Ureter (tissue), 1 donor: ENCODE measurements at places on chromosomes 11 and 22.

GRCh38 chr11:105918600-105918999 is 103.4 kb downstream of the MSANTD4 start:
- DNase-seq, result no peak

- no peak for DNase-seq
These were observed 411.3 kb downstream of the INSC start for GRCh38 chr11:15526032-15526431.

- no peak for DNase-seq
These were observed 8.0 kb upstream of the TPCN2 start for GRCh38 chr11:69040581-69041260.

DNA sequence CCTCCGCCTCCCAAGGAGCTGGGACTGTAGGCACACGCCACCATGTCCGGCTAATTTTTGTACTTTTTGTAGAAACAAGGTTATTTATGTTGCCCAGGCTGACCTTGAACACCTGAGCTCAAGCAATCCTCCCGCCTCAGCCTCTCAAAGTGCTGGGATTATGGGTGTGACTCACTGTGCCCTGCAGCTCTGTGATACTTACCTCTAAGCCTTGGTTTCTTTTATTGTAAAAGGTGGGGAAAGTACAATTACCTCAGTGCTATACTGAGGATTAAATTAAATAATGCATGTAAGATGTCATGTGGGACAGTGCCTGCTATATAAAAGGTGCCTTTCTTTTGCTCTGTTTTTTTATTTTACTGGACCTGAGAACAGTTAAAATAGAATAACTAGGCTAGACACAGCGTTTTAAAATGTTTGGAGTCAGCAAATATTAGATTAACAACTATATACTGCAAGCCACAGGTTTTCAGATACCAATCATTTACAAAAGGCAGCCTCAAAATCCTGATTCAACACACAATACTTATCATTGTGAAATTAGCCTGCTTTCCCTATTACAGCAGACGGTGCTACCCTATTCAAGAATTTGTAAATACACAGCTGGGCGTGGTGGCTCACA is 30.0 kb downstream of the PRR14L start:
- DNase-seq, result no peak

- no peak for DNase-seq
These were observed 11.6 kb downstream of the SRPRA start for GRCh38 chr11:126257144-126257543.

- peak; percentile 29 for DNase-seq
These were observed 131.2 kb downstream of the BUD13 start for GRCh38 chr11:116641561-116642045.

DNA sequence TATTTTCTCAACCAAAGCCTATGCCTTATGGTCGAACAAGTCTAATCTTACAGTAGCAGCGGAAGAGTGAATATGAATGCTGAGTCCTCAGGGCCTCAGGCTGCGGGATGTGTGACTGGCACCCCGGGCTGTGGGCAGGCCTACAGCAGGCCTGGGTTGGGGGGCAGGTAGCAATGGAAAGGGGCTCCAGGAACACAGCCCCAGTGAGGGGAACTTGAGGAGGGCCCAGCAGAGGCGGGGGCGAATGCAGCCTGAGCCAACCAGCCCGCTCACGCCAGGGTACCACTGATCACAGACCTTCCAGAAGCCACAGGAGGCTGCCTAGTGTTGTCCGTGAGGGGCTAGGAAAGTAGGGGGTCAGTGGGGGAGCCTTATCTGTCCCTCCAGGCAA is 11.3 kb upstream of the CD5 start:
- no peak for DNase-seq

DNA sequence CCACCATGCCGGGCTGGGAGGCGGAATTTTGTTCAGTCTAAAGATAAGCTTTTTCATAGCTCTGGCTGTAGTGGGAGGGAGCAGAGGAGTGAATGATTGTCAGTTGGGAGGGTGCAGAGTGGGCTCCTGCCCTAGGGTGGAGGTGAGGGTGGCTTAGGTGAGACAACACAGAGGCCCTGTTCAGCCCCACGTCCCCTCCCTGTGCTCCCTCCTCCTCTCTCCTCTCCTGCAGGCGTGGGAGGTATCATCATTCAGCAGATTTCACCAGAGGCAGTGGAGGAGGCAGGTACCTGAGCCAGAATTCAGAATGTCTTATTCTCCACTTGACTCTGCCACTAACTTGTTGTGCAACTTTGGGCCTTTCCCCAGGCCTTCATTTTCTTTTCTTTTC is 1.7 kb upstream of the THRSP start:
- DNase-seq, result no peak

- no peak for DNase-seq
These were observed 15.0 kb upstream of the EHD1 start for GRCh38 chr11:64893194-64894069.

GRCh38 chr11:115184901-115185300 is 319.3 kb downstream of the CADM1 start:
- no peak for DNase-seq

DNA sequence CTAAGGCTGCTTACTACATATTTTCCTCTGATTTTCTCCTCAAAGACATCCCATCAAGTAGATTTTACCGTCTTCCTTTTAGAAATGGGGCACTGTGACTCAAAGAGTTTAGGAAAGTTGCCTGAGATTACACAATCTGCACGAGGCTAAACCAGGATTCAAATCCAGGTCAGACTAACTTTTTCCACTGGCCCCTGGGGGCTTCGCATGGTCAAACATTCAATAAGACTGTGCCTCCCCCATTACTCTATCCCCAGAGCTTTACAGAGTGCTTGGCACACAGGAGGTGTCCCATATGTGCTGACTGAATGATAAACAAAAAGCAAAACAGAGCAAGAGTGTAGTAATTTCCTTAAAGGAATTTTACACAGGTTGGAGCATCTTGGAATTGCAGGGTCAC is 118.1 kb upstream of the TEAD1 start:
- no peak for DNase-seq

DNA sequence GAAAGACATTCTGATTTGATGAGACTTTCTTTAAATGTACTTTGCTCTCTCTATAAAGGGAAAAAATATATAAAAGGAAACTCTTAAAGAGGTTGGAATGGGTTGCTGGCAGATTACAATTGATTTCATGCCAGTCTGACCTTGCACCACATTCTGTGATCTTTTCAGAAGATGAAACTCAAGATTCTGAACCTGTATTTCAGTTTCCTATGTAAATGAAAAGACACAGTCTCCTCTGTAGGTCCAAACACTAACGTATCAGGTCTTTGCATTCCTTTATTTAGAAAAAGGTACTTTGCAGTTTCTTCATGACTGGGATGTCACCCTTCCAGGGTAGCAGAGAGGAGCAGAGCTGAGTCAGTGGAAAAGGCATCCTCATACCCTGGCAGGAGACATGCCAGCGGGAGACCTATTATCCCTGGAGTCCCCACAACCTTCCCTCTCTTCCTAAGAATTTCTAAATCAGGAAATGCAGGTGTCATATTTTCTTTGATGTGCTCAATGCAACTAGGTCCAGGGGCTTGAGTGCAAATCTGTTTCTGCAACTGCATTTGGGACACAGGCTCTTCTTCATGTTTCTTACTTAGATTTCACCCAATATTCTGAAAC is 282.6 kb downstream of the CADM1 start:
- no peak for DNase-seq

DNA sequence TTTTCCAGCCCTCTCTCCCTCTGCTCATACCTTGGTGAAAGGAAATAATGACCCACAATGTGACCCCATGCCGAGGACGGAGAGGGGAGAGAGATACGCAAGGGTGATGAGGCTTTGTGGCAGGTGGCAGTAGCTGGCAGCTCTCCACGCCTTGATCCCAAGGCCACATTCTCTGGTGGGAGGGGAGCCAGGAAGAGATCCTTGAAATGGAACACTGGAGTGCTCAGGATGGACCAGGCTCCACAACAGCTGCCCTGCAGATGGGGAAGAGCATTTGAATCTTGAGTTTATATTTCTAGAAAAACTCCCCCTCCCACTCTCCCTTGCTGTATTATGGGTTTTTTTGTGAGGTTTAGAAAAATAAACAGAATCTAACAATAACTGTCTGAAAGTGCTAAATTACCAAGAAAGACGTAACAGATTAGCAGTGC is 61.6 kb upstream of the CDON start:
- DNase-seq, result no peak

GRCh38 chr22:20212754-20213699 is 55.1 kb downstream of the RTN4R start:
- DNase-seq, result no peak

- DNase-seq, result no peak
These were observed 12.9 kb downstream of the ADORA2A start for GRCh38 chr22:24440270-24440717.

DNA sequence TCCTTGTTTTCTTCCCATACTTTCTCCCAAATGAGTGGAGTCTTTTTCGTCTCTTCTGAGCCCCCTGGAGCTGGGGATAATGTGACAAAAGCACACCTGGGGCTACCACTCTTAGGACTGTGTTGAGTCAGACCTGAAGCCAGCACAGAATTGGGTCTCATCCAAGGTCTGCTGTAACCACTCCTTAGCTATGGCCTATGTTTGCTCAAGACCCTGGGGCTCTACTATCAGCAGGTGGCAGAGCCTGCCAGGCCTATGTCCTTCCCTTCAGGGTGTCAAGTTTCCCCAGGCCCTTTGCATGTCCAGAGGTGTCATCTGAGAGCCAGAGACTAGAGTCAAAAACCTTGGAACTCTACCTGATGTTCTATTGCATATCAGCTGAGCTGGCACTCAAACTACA is 335.7 kb downstream of the DDX10 start:
- no peak for DNase-seq

DNA sequence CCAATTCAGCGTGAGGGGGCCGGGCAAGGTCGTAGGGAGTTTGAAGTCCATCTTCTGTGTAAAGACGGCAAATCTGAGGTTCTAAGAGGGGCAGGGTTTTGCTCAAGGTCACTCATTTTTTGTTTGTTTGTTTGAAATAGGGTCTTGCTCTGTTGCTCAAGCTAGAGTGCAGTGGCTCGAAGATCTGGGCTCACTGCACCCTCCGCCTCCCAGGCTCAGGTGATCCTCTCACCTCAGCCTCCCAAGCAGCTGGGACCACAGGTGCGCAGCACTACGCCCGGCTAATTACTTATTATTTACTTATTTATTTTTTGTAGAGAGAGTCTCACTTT is 355 bp upstream of the AP1B1 start:
- no peak for DNase-seq

DNA sequence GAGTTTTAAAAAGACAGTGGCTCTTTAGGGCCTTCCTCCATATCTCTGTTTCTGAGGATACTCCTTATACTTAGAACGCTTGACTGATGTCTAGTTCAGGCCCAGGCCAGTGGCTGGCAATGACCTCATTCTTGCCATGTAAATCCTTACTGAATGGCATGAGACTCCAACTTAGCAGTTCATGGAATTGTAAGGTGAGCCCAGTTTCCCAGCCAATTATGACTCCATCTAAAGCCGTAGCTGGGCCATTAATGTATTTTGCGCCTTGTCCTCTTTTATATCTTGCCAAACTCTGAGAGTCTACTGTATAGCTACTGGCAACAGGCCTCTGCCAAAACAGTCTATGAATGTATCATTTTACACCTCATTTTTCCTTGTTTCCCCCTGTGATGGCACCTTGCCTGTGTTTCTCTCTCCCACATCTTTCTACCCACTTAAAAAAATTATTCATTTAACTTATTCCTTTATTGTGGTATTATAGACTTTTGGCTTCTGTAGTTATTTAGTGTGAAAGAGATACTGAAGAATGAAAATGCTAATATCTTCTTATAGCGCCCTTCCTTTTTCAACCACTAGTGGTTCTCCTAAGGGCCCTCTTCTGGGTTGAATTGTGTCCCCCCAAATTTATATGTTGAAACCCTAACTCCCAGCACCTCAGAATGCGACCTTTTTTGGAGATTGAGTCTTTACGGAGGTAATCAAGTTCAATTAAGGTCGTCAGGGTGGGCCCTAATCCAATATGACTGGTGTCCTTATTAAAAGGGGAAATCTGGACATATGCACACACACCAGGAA is 67.4 kb downstream of the ZNRF3 start:
- DNase-seq, result no peak

GRCh38 chr22:43819931-43820640 is 8.0 kb upstream of the EFCAB6 start:
- no peak for DNase-seq

GRCh38 chr11:19679952-19680828 is 32.4 kb upstream of the NAV2 start:
- DNase-seq, result peak; percentile 94

DNA sequence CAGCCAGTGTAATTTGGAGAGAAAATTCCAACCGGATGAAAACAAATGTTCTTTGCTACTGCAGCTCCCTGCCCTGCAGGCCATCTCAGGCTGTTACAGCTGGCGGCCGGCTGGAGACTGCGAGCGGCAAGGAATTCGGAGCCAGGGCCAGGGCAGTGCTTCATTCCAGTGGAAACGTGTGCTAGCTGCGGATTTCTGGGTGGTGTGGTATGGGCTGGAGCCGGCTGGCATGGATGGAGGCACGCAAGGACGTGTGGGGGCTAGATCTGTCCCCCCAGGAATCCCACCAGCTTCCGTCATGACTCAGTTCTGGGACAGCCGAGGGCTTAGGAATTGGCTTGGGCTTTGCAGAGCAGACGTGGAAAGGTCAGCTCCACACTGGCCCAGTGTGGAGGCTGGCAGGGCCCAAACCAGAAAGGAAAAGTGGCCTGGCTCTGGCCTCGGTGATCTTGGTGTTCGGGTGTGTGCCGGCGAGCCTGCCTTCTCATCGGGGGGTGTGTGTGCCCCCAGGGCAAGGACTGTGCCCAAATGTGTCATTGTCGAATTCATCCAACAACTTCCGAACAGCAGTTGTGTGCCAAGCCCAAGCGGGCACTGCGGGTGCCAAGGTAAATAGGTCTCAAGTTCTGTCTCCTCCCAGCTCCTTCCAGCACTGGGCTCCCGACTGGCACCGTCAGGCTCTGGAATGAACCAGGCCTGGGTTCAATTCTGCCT is 48.1 kb upstream of the SHISAL1 start:
- DNase-seq, result no peak

- DNase-seq, result no peak
These were observed 3.9 kb upstream of the TEF start for GRCh38 chr22:41377846-41378245.

DNA sequence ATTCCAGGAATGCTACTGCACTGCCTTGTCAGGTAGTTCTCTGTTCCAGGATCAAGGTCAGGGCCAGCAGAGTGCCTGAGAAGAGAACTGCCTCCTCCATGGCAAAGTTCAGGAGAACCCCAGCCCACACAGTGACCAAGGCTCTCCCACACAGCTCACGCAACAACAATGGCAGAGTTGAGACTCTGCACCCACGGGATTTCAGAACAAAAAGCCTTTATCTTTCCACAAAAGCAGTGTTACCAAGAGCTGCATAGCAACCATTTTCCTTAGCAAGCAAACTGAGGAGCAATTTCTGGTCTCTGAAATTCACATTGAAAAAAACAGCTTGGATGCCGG is 11.1 kb downstream of the PLAAT3 start:
- DNase-seq, result no peak

DNA sequence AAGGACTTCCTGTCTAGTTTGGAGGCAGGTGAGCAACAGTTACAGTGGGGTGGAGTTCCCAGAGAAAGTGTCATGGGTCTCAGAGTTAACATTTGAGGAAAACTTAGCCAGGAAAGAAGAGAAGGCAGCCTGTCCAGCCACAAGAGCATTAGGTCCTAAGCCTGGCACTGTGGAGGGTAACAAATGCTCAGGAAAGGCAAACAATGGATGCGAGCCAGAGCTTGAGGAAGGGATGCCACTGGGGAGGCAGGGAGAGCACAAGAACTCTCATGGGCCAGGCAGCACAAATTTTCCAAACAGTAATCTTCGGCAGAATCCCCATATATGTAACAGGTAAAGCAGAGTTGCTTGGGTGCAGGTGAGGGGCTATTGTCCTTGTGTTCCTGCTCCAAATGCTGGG is 8.0 kb upstream of the SERPIND1 start:
- no peak for DNase-seq
